ENCODE measurements at places on chromosomes 11 and 22. TPM values are rescaled to one million over a fixed set of nuclear protein-coding genes. Genes with fewer than 3 reads are reported as not detected.

POU2AF1 gene
- total RNA-seq: not detected

APOA4 gene
- not detected for total RNA-seq

MYBPC3 gene
- total RNA-seq: not detected

C11orf21 gene
- total RNA-seq: 0.63 TPM

TBX10 gene
- not detected for total RNA-seq

RASSF10 gene
- not detected for total RNA-seq

DLG2 gene
- total RNA-seq: 36.0 TPM

TSPAN32 gene
- not detected for total RNA-seq

DNA sequence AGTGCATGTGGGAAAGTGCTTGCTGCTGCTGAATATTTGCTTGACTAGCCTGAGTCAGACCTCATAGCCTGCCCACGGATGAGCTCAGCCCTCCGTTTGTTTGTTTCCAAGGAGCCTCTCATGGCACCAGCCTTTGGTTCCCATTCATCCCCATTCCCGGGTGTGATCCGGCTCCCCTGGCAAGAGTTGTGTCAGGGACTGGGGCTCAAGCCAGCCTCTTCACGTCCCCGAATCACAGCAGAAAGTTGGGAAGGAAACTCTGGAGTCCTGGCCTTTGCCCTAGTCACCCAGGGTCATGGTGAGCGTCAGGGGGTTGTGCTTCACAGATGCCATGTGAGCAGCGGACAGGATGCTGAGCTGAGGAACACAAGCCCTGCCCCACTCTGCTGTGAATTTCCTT lies 13.8 kb downstream of the SEC14L3 start:
- no peaks in the 10 kb centered on the region for H3K36me3 ChIP-seq
- no peak overlapping the region for H3K27ac ChIP-seq
- DNase-seq: no peak
- H3K4me3 ChIP-seq: no peak overlapping the region

GRCh38 chr11:33970984-33971466 lies 79.1 kb upstream of the LMO2 start:
- no peak overlapping the region for H3K4me3 ChIP-seq
- no peaks in the 10 kb centered on the region for H3K27me3 ChIP-seq

GRCh38 chr11:6333095-6333494 lies 12.8 kb upstream of the CAVIN3 start:
- no peaks in the 10 kb centered on the region for H3K4me1 ChIP-seq
- H3K4me3 ChIP-seq: no peak overlapping the region
- no peaks in the 10 kb centered on the region for H3K27me3 ChIP-seq
- no peak for DNase-seq
- no peak overlapping the region for H3K27ac ChIP-seq

GRCh38 chr11:10366568-10367331 lies 61.9 kb downstream of the ADM start:
- H3K36me3 ChIP-seq: no peaks in the 10 kb centered on the region
- H3K27me3 ChIP-seq: no peaks in the 10 kb centered on the region
- peak; percentile 76 for DNase-seq
- H3K4me3 ChIP-seq: no peak overlapping the region
- H3K27ac ChIP-seq: no peak overlapping the region
- H3K4me1 ChIP-seq: no peaks in the 10 kb centered on the region

DNA sequence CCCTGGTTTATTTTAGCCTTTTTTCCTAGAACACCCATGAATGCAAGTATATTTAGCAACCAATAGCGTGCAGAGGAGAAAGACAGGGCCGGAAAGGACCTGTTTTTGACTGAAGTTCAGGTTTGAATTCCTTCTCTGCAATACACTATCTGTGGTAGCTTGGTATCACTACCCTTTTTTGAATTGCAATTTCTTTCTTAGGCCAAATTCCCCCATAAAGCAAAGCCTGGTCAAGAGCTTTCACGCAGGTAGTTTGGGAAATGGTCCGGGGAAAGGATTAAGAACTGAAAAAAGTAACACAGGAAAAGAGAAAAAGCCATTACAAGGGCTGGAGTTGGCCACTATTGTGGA lies 38.8 kb upstream of the PAMR1 start:
- H3K36me3 ChIP-seq: no peaks in the 10 kb centered on the region
- DNase-seq: no peak
- no peak overlapping the region for H3K27ac ChIP-seq
- no peaks in the 10 kb centered on the region for H3K27me3 ChIP-seq

DNA sequence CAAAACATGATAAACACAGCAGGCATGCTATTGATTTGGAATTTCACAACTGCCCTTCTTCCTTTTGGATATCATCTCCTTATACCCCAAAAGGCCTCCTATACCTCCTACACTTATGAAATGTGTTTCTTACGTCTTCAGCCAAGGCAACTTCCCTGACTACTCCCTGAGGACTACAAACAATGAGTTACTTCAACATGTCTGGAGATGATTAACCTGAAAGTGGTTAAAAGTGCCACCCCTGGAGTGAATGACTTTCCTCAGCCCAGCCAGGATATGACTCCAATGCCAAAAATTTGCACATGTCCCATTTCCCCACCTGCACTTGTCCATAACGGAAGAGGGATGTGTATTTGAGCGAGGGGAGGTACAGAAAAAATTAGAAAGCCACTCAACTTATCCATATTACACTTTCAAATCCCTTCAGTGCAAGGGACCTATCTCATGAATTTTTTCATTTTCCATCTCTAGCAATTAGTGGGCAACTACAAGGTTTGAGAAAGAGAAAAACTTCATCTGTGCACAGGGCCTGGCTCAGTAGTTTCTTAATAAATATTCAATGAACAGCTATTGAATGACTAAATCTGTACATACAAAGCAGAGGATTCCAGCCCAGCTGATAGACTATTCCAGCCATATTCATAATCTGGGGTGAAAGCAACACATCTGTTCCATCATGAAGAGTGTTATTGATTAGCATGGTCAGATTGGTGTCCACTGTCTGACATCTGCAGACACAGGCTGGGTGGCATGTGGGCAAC lies 36.8 kb downstream of the KIRREL3 start:
- H3K4me3 ChIP-seq: no peak overlapping the region
- DNase-seq: no peak
- no peaks in the 10 kb centered on the region for H3K4me1 ChIP-seq

DNA sequence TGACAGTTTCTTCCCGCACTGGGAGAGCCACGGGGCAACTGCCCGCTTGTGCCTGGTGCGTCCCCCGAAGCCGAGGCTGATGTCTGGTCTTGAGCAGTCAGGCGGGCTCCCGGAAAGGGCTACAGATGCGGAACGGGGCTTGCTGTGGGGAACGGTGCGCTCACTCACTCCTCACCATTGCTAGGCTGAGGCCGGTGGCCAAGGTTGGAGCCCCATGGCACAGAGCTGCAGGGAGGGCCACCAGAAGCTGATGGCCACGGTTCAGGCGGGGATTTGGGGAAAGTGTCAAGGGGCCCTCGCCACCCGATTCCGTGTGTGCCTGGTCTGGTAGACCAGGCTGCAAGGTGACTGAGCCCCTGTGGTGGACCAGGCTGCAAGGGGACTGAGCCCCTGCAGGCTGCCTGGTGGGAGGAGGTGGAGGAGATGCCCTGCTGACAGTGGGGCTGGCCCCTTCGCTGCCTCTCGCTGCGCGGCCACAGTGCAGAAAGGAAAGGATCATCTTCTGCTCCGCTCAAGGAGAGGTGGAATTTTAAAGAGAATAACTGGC lies 1315.8 kb downstream of the BRD1 start:
- no peaks in the 10 kb centered on the region for H3K4me1 ChIP-seq
- H3K27ac ChIP-seq: no peak overlapping the region
- no peak for DNase-seq
- H3K27me3 ChIP-seq: no peaks in the 10 kb centered on the region
- no peaks in the 10 kb centered on the region for H3K36me3 ChIP-seq

DNA sequence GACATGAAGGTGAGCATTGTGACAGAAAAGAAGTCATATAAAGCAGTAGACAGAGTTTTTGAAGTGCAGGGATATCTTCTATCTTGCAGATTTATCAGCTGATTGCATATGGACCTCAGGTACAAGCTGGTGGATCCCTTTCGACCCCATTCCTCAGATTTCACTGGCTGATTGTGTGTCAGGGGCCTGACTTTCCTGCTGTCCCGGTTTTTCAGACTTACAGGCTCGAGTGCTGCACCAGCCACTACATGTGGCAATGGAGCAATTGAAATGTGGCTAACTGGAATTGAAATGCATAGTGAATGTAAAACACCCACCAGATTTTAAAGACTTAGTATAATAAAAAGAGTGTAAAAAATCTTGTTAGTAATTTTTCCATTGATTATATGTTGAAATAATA lies 50.3 kb downstream of the CLMP start:
- H3K27me3 ChIP-seq: no peaks in the 10 kb centered on the region
- H3K36me3 ChIP-seq: no peaks in the 10 kb centered on the region
- DNase-seq: peak; percentile 56
- H3K4me3 ChIP-seq: no peak overlapping the region
- no peak overlapping the region for H3K27ac ChIP-seq

DNA sequence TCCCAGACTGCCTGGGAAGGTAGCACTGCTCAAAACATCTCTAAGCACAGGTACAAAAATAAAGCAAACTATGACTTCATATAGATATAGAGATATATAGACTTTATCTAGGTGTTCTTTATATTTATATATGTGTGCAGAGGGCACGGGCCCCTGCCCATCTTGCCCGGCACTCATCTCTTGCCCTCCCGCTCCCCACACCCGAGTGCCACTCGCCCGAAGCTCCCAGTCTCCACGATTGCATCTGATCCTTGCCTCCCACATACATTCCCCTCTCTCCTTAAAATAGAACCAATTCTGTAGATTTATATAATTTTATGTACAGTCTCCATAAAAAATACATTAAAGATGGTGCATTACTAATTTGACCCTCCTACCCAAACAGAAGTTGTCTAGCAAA lies 55.5 kb downstream of the IGSF9B start:
- H3K27me3 ChIP-seq: no peaks in the 10 kb centered on the region
- H3K4me3 ChIP-seq: no peak overlapping the region
- H3K27ac ChIP-seq: no peak overlapping the region

- H3K27me3 ChIP-seq: no peaks in the 10 kb centered on the region
- no peak for DNase-seq
- H3K36me3 ChIP-seq: no peaks in the 10 kb centered on the region
- H3K27ac ChIP-seq: no peak overlapping the region
Measured at GRCh38 chr11:1351278-1351937, 38.3 kb upstream of the BRSK2 start.

GRCh38 chr11:110431051-110431672 lies 1.4 kb downstream of the FDX1 start:
- no peaks in the 10 kb centered on the region for H3K36me3 ChIP-seq
- H3K27ac ChIP-seq: peak overlapping the region; percentile 88
- peak overlapping the region; percentile 56 for H3K4me3 ChIP-seq

- H3K36me3 ChIP-seq: peaks cover 9% of the 10 kb centered on the region
- no peak overlapping the region for H3K27ac ChIP-seq
- no peak overlapping the region for H3K4me3 ChIP-seq
- peaks cover 16% of the 10 kb centered on the region for H3K4me1 ChIP-seq
- H3K27me3 ChIP-seq: no peaks in the 10 kb centered on the region
Measured at GRCh38 chr11:57484141-57484710, 23.9 kb downstream of the RTN4RL2 start.

- no peak overlapping the region for H3K27ac ChIP-seq
- no peaks in the 10 kb centered on the region for H3K36me3 ChIP-seq
- no peak overlapping the region for H3K4me3 ChIP-seq
Measured at GRCh38 chr11:105466582-105467228, 143.2 kb upstream of the GRIA4 start.

DNA sequence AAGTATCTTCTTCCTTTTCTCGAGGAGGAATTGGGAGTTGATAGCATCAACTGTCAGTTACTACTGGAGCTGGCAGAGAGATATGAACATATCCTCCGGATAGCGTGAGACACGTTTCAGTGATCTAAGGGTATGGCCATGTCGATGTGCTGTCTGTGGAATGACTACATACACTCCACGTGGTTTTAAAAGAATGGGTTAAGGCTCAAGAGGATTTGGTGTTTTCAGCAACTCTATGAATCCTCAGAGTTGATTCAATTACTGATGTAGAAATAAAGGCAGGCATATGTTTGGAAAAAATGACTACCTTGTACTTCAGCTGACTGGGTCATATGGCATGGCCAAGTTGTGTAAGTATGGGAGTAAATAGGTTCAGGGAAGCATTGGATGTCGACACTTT lies 22.9 kb downstream of the MMP13 start:
- DNase-seq: no peak
- no peaks in the 10 kb centered on the region for H3K27me3 ChIP-seq
- H3K4me1 ChIP-seq: no peaks in the 10 kb centered on the region
- H3K27ac ChIP-seq: no peak overlapping the region
- no peak overlapping the region for H3K4me3 ChIP-seq

GRCh38 chr11:15180212-15180792 lies 65.6 kb downstream of the INSC start:
- no peaks in the 10 kb centered on the region for H3K4me1 ChIP-seq
- DNase-seq: no peak
- no peak overlapping the region for H3K4me3 ChIP-seq
- H3K27ac ChIP-seq: no peak overlapping the region

- DNase-seq: no peak
- H3K4me3 ChIP-seq: no peak overlapping the region
- H3K4me1 ChIP-seq: no peaks in the 10 kb centered on the region
- no peaks in the 10 kb centered on the region for H3K36me3 ChIP-seq
Measured at GRCh38 chr11:69156235-69156639, 502 bp downstream of the SMIM38 start.

- H3K27me3 ChIP-seq: no peaks in the 10 kb centered on the region
- H3K27ac ChIP-seq: no peak overlapping the region
- H3K4me1 ChIP-seq: no peaks in the 10 kb centered on the region
- no peak for DNase-seq
- no peaks in the 10 kb centered on the region for H3K36me3 ChIP-seq
Measured at GRCh38 chr11:69352166-69352565, 58.2 kb downstream of the MYEOV start.

GRCh38 chr22:30193031-30193775 lies 53.4 kb downstream of the LIF start:
- H3K27me3 ChIP-seq: no peaks in the 10 kb centered on the region
- no peaks in the 10 kb centered on the region for H3K36me3 ChIP-seq
- H3K4me1 ChIP-seq: peaks cover 39% of the 10 kb centered on the region
- no peak for DNase-seq
- H3K27ac ChIP-seq: no peak overlapping the region

- no peaks in the 10 kb centered on the region for H3K4me1 ChIP-seq
- H3K27me3 ChIP-seq: no peaks in the 10 kb centered on the region
- H3K36me3 ChIP-seq: no peaks in the 10 kb centered on the region
- H3K4me3 ChIP-seq: no peak overlapping the region
- no peak overlapping the region for H3K27ac ChIP-seq
Measured at GRCh38 chr11:33879375-33879774, 12.5 kb downstream of the LMO2 start.

DNA sequence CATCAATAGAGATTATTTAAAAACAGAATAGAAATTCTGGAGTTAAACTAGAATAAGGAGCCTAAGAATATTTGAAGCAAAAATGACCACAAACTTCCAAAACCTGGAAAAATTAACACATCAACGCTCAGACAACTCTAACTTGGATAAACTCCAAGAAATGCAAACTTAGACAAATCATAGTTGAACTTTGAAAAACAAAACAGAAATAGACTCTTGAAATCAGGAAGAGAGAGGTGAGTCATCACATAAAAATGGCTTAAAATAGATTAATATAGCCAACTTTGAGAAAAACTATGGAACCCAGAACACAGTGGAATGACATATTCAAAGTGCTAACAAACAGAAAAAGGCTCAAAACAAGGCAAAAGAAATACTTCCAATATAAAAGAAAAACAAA lies 974.2 kb downstream of the JRKL start:
- no peak for DNase-seq
- no peaks in the 10 kb centered on the region for H3K4me1 ChIP-seq
- no peaks in the 10 kb centered on the region for H3K27me3 ChIP-seq
- no peak overlapping the region for H3K27ac ChIP-seq
- no peak overlapping the region for H3K4me3 ChIP-seq

Measured in thyroid gland (tissue), 4 donors.